ENCODE measurements at places on chromosomes 1 and 21.

DNA sequence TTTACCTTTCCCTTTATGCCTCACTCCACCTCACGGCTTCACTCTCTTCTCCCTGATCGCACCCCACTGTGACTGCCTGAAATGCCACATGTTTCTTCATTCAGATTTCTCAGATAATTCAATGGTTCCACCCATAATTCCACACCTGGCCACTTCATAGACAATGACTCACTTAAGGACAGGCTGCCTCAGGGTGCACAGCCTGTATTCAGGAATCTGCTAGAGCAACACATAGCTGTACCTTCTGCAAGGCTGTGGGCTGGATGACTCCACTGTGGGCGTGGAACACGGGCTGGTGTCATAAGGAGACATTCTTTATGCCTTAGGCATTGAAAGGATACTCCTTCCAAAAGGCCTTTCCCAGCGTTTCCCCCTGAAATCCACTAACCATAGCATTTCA lies 36.1 kb downstream of the L1TD1 start:
- DNase-seq, result peak; percentile 75

- DNase-seq, result peak; percentile 8
Measured at GRCh38 chr21:36917471-36918158, 48.9 kb downstream of the HLCS start.

GRCh38 chr1:173779936-173780335 lies 44.5 kb upstream of the DARS2 start:
- no peak for DNase-seq

DNA sequence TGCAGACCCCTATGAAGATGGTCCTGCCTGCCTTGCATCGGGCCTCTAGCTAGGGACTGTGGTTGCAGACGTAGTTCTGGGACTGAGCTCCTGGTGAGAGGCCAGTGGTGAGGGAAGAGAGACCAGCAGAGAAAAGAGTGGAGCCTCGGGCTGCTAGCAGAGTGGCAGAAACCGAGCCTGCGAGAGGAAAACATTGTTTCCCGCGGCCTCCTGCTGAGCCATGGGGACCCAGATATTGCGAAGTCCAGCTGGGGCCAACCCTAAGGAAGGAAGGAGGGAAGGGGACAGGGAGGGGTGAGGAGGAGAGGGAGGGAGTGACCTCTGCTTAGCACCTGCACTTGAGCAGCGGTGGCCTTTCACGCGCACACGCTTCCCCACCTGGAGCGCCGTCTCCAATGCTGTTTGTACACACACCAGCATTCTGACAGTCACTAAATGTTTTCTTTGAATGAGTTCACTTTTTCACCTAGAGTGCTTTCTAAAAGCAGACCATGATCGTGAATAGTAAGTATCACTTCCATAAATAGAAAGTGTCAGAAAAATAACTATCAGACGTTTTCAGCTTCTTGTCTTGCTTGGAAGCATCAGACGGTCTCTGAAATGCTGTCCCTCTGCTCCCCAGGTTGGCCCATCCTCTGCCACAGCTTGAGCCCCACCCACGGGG lies 2.5 kb upstream of the FNDC10 start:
- DNase-seq, result no peak

DNA sequence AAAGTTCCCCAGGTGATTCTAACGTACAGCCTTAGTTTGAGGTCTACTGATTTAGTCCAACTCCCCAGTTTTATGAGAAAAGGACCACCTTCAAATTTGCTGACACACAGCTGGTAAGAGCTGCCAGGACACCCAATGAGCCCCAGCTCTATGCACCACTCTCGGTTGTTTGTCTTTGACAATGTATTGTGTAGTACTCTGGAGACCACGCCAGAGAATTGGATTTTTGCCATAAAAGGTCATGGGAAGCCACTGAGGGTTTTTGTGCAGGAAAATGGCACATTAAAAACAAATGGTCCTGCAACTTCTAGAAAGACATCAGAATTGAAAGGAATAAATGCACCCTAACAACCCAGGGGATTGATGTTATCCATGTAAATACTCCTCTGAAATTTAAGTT lies 7.1 kb upstream of the IER5 start:
- peak; percentile 38 for DNase-seq

DNA sequence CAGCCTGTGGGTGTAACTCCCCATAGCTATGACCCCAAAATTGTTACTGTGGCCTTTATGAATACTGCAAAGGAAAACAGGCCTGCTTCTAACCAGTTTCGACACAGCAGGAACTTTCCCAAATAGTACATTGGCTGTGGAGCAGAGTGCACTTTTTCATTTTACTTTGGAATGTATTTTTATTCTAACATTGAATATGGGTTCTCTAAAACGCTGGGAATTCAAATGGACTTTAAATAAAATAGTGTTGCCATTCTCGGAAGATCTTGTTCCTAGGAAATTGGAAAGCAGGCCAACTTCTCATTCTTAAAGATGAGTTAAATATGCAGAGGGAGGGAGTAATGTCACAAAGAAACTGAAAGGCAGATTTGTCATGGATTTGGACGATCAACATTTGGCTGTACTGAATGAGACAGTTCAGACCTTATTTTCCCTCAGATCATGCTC lies 39.6 kb upstream of the ARHGAP29 start:
- no peak for DNase-seq

DNA sequence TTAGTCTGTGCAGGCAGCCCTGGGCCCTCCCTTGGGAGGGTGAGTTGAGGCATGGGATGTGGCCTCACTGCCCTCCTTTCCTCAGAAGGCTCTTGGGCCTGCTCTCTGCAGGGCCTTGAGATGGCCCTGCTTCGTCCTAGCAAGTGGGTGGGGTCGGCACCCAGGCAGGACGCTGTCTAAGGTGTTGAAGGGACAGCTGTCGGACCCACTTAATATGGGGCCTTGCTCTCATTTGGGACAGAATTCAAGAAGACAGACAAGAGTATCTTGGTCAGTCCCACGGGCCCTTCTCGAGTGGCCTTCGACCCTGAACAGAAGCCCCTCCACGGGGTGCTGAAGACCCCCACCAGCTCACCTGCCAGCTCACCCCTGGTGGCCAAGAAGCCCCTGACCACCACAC lies 26.0 kb upstream of the PDXK start:
- DNase-seq, result no peak

Data from NCI-H146 (cell line).